ENCODE measurements at places on chromosomes 1 and 21.
A peak's percentile ranks its signal among the peaks of the same experiment; 100 is the strongest.

GRCh38 chr1:235067396-235068157, 61.1 kb downstream of the TOMM20 start:
- no peak for DNase-seq

- DNase-seq, result no peak
Observed at GRCh38 chr1:69459244-69459643, 108.5 kb upstream of the LRRC7 start.

GRCh38 chr1:40802742-40803113, 19.1 kb downstream of the KCNQ4 start:
- DNase-seq, result no peak

GRCh38 chr1:28582248-28582615, 9.8 kb upstream of the RAB42 start:
- DNase-seq, result no peak

DNA sequence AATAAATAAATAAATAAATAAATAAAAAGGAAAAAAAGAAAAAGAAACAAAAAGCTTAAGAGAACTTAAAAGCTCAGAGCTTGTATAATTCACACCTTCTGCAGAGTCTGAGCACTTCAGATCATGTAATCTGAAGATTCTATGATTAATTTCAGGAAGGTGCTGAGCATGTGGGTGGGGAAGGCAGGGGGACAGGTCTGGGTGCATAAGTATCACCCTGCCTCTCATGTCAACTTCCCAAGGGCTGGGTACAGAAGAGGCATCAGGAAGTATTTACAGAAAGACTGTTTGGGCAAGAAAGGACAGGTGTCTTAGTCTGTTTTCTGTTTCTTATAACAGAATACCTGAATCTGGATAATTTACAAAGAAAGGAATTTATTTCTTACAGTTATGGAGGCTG, 20.4 kb upstream of the PADI2 start:
- no peak for DNase-seq

GRCh38 chr21:15329191-15329590, 264.4 kb upstream of the NRIP1 start:
- no peak for DNase-seq

DNA sequence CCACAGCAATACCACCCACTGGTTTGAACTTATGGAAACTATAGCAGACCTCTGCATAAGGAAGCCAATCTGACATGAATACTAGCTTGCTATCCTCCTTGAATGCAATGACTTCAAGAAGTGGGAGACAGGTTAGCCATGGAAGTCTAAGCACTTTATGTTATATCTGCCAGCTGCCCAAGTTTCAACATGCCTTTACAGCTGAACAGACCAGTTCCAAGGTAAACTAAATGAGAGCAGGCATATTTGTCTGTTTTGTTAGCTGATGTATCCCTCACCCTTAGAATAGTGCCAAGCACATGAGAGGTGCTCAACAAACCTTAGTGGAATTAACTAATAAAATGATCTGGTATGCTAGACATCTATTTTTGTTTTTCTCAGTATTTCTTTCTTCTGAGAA, 65.1 kb downstream of the ALG14 start:
- no peak for DNase-seq

DNA sequence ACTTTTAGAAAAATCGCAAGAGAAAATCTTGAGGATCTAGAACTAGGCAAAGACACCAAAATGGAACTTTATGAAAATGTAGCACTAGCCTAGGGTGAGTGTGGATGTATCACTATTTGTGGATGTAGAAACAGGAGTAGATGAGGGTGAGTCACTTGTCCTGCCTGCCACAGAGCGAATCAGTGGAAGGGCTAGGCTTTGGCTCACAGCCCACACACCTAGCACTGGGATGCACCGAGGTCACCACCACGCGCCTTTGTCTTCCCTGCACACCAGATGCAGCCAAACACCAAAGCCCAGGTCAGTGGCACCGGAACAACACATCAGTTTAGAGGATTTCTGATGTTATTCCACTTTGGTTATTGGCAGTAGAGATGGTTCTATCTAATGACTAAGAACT, 38.2 kb downstream of the PKNOX1 start:
- DNase-seq, result no peak

GRCh38 chr1:38533772-38534472, 325.6 kb downstream of the RRAGC start:
- DNase-seq, result no peak

- DNase-seq, result no peak
Observed at GRCh38 chr1:214444182-214444939, 107.0 kb downstream of the PTPN14 start.

DNA sequence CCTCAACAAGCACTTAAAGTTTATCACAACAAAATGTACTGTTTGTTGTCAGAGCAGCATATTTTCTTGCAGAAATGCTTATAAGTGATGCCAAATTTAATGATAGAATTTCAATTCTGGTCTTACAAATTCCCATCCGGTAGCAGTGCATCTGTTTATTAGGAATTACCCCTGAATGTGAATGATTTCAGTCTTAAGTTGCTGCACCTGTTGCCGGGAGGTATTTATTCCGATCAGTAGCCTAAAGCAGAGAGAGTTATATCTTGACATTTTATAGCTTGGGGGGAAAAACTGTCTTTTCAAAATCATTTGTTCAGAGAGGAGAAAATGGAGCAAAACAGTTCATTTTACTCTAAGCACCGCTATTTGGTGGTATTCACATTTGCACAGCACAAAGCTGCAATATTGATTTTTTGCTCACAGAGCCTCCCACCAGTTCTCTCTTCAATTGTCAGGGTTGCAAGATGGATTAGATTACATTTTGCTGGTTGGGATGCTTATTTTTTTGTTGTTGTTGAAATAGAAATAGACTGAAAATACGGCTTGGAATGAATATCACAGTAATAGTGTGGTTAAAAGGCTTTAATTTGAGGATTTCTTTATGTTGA, 98.6 kb downstream of the ADGRL2 start:
- no peak for DNase-seq

GRCh38 chr1:48960320-48960719, 183.6 kb upstream of the BEND5 start:
- no peak for DNase-seq

DNA sequence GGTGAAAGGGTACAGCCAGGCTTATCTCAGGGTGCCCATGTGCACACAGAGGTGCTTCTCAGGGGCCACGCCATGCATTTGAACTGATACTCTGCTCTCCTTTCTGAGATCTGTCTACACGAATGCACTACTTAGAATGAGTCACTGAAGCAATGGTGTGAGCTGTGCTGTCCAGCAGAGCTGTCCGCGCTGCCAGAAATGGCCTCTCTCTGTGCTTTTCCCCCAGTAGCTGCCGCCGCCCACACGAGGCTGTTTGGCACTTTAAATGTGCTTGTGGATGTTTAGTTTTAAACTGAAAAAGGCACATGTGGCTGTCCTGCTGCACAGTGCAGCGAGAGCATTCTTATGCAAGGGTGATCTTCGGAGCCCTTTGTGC, 87.1 kb upstream of the COL6A1 start:
- DNase-seq, result no peak

DNA sequence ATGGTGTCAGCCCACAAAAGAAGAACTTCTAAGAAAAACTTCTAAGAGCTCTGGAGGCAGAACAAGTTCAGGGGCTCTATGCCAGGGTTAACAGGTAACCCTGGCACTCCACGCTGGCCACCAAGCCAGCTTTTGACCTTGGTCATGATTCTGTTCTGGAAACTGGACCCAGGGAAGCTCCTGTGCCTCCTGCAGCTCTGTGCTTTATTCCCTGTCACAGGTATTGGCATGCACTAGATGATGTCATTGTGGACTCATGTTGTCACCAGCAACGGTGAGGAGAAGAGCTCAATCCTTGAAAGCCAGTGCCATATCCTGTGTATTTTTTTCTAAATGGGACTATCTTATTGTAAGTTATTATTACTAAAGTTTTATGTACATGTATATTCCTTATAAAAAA, 56.7 kb upstream of the GCLM start:
- no peak for DNase-seq

GRCh38 chr1:81304187-81304586, 496.5 kb upstream of the ADGRL2 start:
- DNase-seq, result no peak

- DNase-seq, result no peak
Observed at GRCh38 chr1:235942979-235943575, 76.4 kb upstream of the LYST start.

GRCh38 chr1:170670802-170671628, 7.1 kb downstream of the PRRX1 start:
- DNase-seq, result no peak

DNA sequence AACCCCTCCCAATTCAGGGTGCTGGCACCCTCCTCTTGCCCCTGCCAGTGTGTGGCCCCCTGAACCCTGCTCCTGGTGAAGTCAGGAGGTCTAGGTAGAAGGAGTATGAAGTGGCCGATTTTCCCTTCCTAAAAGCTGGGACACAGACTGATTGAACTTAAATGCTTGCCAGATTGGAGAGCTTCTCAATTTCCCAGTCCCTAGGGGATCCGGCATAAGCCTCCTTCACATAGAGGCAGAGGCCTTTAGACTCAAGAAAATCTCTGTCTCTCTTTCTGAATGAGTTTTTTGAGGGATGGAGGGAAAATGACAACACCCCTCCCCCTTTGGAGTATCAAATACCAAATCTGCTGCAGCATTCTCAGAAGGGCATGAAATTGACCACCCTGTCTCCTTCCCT, 51.5 kb downstream of the SYT2 start:
- no peak for DNase-seq

- no peak for DNase-seq
Observed at GRCh38 chr1:246809473-246809872, 85.3 kb downstream of the SCCPDH start.

GRCh38 chr1:173867141-173867752, 542 bp downstream of the GAS5 start:
- peak; percentile 34 for DNase-seq

- no peak for DNase-seq
Observed at GRCh38 chr1:107879346-107879745, 85.6 kb downstream of the VAV3 start.

DNA sequence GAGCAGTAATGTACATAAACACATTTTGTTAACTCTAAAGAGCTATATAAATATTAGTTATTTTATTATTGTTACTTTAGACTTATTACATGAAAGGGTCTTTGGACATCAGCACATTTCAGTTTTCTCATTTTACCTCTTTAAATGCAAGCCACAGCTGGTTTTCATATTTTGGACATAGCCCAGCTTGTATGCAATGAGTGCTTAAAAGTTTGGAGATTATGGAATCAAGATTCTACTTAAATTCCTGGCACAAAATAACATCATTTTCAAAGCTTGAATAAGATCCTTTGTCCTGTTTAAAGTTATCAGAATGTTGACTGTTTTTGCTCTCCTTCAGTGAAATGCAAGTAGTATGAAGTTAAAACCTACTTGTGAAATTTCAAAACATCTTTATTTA, 15.5 kb upstream of the LEPR start:
- no peak for DNase-seq

DNA sequence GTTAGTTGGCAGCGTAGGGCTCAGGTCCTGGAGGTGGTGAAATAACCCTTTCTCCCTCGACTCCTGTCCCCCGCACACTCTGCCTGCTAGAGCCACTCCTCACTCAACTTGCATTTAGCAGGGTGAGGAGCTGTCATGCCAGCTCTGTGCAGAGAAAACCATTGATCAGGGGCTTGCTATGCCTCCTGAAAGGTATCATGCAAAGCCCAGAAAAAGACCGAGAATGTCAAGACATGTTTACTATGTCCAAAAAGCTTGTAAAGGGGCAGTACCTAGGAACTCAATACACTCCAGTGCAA, 18.0 kb downstream of the ALDH4A1 start:
- no peak for DNase-seq

DNA sequence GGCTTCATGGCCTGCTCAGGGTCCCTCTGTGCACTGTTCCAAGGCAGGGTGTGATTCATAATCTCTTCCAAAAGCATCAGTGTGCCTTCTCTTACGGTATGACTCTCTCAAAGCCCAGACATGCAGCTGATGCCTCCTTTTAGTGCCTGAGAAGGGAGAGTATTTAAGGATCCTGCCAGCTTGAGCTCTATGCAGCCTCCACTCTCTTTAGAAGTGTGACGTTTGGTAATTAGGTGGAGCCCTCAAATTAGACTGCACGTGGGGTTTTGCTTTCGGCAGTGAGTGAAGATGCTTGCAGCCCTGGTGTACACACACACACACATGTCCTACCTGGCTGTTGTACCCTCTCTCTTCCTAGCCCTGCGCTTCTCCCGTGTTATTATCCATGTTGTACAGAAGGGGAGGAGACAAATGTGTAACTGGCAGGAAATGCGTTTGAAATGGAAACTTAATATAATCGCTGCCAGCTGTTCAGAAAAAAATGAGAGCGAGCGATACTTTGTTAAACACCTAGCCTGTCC, 2.6 kb upstream of the C1orf174 start:
- no peak for DNase-seq

GRCh38 chr1:61639608-61640336, 85.2 kb downstream of the TM2D1 start:
- no peak for DNase-seq

GRCh38 chr1:18397641-18398040, 83.1 kb upstream of the KLHDC7A start:
- no peak for DNase-seq

DNA sequence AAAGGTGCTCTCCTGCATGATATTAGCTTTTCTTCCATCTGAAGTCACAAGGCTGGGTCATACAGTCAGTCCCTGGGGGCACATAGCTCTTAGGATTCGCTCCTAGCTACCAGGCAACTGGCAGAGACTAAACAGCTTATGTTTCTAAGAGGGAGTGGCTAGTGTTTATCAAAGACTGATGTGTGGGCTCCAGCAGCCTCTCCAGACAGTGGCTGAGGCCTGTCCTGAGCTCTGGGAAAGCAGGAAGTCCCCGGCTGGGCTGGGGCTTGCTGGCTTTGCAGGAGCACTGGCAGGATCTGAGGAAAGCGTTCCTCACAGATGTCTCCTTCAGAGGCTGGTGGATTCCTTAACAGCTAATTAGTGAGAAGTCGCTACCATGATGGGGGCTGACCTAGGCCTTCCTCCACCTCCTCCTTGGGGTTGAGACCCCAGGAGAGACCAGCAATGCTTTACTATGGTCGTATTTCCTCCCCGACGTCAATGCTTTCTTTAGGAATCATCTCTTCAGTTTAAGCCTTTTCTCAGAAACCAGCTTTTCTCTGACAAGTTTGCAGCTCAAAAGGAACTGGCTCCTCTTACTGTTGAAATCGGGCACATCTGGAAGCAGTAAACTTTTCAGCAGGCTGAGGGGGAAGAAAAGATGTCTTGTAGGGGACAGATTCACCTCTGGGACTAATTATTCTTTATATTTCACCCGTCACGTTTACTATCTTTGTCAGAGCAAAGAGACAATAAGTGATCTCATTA, 33.5 kb upstream of the HHAT start:
- DNase-seq, result no peak

DNA sequence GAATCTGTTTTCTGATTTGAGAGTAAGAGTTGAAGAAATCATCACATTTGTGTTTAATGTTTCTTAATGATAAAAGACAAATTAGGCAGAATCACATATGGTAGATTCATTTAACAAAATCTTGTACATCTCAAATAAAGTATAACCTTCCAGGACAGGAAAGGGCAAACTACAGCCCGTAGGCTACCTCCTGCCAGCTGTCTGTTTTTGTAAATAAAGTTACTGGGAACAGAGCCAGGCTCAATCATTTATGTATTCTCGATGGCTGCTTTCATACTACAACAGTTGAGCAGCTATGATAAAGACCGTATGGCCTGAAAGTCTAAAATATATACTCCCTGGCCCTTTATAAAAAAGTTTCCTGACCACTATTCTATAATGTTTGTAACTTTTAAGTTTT, 204.1 kb downstream of the COL24A1 start:
- DNase-seq, result no peak
